ENCODE measurements at places on chromosomes 16 and 17.
A peak's percentile ranks its signal among the peaks of the same experiment; 100 is the strongest.

DNA sequence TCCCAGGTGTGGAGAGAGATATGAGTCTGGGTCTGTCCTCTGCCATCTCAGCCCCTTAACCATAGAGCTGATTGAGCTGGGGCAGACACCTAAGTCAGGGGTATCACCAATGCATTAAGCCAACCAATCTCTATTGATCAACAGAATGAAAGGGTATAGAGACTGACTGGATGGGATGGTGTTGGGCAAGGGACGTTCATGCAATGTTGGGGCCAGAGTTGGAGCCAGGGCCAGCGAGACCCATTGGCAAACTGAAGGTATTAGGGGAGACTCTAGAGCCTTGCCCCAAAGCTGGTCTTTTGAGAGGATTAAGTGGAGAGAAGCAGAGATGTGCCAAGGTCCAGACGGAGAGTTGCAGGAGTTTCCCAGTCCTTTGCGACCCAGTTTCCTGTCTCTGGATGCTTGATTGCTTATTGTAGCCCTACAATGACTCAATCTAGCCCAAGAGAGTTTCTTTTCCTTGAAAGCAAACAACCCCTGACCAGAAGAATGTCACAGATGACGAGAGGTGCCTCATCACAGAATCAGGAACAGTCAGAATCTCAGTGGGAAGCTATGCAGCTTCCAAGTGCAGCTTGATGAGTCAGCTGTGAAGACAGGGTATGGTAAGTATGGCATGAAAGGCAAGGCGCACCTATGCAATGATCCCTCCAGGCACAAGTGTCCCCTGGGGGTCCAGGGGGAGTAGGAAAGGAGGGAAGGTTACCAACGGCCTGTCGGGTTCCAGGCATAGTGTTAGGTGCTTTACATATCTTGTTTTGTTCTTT lies 137.2 kb downstream of the UTP18 start:
- no peak for DNase-seq

GRCh38 chr17:38444151-38444550 lies 15.9 kb downstream of the ARHGAP23 start:
- peak; percentile 81 for DNase-seq

DNA sequence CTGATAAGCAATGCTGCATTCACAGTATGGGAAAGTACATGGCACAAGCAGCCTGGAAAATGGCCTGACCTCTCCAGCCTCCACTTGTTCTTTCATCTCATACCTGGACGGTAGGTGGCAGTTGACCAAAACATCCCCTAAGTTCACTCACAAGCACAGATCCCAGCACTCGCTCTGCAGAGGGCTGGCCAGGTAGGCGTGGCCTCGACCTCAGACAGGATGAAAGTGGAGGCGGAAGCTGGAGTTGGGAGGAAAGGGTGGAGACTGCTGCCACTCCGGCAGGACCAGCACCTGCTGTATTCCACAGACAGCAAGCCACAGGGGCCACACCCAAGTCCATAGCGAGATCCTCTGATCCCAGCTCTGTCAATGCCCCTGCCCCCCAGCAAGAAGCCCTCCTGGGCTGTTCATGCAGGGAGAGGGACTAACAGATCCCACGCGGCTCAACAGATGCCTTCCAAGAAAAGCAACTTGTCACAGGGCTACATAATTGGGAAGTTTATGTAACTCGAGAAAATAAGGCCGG lies 31.3 kb downstream of the ZCCHC14 start:
- peak; percentile 31 for DNase-seq

GRCh38 chr16:12387786-12388185 lies 411.3 kb downstream of the SNX29 start:
- DNase-seq: no peak

DNA sequence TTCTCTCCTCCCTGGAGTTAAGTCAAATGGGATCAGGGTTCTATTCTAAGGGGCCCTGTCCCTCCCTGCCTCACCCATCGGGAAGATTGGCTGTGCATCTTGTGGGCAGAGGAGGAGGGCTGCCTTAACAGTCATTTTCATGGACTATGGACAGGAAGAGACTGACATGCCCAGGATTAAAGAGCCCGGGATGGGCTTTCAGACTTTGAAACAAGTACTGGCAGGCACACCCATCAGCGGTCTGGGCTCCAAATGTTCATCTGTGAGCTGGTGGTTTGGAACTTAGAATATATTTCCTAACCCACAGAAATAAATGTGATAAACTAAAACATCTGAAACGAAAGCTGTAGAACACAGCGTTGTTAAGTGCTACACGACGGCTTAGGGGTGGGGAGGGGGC lies 6.5 kb downstream of the SLC6A4 start:
- DNase-seq: no peak

DNA sequence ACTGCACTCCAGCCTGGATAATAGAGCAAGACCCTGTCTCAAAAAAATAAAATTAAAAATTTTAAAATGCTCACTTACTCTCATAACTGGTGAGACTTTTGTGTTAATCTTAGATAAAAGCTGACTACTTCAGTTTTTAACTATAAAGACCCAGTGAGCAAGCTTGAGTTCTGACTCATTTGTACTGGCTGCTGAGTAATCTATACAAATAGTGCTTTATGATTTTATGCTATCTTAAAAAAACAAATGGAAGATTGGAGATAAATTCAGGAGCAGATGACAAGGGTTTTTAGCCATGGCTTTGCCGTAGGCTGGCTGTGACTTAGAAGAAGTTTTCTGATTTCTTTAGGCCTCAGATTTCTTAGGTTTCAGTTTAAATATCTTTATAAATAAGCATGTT lies 30.5 kb downstream of the SNTB2 start:
- DNase-seq: no peak

GRCh38 chr17:51709694-51710633 lies 448.6 kb downstream of the CA10 start:
- no peak for DNase-seq

DNA sequence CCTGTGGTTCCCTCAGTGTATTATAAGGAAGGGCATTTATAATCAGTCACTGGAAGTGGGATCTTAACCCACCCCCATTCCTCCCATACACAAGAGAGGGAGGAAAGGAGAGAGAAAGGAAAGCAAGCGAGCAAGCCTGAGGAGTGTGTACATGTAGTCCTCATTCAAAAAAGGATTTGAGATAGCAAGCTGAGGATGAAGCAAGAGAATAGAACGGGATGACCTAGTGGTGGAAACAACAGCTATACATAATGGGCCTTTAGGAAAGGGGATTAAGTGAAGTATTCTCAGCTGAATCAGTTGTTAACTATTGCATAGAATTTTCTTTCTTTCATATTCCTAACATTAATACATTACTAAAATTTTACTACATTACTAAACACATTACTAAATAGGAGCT lies 281.4 kb downstream of the ZFHX3 start:
- DNase-seq: no peak

DNA sequence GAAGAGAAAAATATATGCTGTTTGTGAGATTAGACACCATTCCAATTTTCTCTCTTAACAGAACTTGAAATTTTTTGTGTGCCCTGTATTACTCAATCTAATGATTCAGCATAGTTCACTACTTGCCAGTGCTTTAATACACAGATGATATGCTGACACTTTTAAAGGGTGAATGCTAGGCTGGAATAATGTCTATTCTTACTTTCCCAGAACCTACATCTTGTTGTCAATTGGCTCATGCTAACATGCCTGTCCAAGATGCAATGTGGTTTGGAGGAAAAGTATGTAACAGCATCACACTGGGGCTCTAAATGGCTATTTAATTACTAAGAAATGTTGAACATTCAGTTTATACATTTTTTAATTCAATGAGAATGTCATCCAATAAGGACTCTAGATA lies 7.6 kb upstream of the MAP2K6 start:
- DNase-seq: no peak

DNA sequence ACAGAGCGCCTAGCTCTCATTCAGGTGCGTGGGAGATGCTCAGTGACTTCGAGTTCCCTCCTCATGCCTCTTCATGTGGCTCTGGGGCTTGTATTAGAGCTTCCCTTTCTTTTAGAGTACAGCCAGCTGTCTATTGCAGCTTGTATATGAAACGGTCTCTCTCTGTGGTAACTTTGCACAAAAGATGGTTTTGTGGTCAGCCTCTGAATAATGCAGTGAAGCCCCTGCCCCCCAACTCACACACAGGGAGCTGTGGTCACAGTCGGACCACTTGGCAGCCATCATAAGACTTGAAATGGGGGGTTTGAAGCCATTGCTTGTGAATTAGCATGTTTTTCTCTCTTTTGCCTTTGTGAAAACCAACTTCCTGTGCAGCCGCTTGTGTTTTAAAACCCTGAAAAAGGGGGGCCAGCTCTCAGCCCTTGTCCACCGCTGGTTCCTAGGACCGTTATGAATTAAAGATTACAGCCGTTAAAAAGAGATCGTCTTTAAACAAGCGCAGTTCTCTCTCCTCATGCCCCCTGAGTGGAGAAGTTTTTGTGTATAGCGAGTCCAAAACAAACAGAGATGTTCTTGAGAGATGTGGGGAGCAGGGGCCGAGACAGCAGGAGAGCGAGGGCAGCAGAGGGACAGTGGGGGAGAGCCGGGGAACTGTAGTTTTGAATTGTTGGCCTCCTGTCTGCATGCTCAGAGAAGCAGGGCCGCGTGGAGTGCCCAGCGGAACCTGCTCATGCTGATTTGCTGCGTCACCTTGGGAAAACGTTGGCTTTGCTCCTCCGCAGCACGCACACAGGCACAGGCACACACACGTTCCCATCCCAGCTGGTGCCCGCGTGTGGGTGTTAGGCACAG lies 199.0 kb downstream of the MSI2 start:
- no peak for DNase-seq

GRCh38 chr17:8151641-8152111 lies 528 bp downstream of the PER1 start:
- peak; percentile 38 for DNase-seq

DNA sequence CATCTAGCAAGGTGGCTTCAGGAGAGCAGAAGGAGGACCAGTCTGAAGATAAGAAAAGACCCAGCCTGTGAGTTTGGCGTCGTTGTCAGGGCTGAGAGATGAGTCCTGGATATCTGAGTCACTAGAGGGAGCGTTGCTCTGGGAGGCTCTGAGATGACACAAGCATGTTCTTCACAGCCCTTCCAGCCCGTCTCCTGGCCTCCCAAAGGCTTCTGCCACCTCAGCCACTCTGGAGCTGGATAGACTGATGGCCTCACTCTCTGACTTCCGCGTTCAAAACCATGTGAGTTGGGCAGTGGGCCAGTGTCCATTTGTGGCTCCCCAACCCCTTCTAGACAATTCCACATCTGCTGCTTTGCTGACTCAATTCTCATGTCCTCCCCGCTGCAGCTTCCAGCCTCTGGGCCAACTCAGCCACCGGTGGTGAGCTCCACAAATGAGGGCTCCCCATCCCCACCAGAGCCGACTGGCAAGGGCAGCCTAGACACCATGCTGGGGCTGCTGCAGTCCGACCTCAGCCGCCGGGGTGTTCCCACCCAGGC lies 2.3 kb downstream of the TGFB1I1 start:
- peak; percentile 61 for DNase-seq

DNA sequence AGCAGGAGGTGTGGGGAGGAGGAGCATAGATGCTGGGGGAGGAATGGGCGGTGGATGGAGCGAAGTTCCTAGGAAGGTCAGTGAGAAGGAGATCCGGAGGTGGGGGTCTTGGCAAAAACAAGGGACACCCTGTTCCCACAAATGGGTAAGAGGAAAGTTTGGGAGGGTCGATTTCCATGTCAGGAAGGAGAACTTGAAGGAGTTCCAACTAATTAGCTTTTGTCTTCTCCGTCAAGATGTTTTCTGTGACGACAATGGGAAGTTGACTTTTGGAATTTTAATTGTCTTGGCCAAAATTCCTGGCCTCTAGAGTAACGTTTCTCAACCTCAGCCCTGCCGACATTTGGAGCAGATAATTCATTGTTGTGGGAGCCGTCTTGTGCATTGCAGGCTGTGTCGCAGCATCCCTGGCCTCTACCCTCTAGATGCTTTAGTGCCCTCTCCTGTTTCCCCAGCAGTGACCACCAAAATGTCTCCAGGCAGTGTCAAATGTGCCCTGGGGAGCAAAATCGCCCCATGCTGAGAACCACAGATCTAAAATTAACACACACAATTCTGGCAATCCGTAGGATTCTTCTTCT lies 97.1 kb downstream of the PITPNC1 start:
- no peak for DNase-seq

DNA sequence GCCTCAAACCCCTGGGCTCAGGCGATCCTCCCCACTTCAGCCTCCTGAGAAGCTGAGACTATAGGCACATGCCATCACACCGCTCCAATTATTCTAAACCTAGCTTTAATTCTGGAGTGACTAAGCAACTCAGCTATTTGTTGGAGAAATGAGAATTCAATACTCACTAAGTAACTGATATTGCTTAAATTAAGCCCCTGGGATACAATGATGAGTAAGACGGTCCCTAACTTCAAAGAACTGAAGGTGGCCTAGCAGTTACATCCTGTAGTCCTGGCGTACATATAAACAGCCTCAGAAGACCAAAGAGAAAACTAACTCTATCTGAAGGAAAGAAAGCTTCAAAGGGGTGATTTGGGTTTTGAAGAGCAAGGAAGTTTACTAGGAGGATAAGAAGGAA lies 25.0 kb downstream of the XPO6 start:
- DNase-seq: no peak

- no peak for DNase-seq
Measured at GRCh38 chr17:17528696-17529652, 32.8 kb upstream of the RASD1 start.

GRCh38 chr16:88854306-88855111 lies 2.2 kb downstream of the GALNS start:
- peak; percentile 14 for DNase-seq

DNA sequence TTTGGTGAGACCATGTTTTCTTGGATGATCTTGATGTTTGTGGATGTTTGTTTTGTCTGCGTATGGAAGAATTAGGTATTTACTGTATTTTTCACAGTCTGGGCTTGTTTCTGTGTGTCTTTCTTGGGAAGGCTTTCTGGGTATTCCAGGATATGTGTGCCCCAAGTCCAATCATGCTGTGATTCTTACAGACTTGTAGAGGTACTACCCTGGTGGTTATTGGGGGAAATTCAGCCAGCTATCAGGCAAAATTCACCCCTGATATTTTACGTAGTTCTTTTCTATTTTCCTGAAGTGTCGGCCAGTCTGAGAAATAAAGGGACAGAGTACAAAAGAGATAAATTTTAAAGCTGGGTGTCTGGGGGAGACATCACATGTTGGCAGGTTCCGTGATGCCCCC lies 33.4 kb upstream of the ARL4D start:
- DNase-seq: no peak

DNA sequence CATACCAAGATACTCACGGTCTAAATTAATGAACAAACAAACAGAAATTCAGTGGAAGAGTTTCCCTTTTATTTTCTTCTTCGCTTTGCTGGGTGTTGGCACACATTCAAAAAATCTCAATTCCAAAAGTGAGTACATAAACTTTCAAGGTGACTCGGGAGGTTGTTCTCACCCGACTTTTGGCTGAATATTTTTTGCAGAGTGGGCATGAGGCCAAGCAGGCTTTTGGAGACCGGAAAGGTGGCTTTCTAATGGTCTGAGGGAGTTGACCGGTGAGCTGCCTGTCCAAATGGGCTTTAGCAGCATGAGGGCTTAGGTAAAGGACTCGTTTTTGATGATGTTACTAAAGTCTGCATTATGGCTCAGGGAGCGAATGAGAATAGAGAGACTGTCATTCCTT lies 318.7 kb downstream of the CPPED1 start:
- no peak for DNase-seq
